Mesenchymal stem cell (in vitro differentiated cells and primary cell): ENCODE measurements at places on chromosomes 3 and 15.

DNA sequence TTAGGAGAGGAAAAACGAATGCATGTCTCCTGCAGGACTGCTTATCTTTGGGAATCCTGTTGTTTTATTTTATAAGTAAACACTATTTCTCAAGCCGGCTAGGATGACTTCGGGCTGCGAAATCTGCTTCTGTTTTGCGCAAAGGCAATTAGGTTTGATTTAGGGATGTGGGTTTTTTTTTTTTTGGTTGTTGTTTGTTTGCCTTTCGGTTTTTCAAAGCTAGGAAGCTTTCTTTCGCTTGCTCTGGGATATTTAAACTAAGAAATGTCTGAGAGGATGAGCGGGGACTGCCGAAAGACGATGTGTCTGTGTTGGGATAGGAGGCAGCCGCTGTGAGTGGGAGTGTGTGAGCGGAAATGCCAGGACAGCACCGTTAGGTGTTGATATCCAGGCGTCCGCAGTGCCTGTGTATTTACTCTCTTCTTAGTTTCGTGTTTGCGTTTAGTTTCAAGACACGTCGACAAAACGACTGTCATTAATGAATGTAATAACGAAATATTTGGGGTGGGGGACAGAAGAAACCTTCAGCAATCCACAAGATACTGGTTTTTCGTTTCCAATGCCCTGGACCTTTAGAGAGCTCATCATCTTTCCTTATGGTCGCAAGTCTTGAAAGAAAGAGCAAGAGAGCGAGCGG, 604 bp downstream of the ISL2 start:
- peak; percentile 67 for DNase-seq

DNA sequence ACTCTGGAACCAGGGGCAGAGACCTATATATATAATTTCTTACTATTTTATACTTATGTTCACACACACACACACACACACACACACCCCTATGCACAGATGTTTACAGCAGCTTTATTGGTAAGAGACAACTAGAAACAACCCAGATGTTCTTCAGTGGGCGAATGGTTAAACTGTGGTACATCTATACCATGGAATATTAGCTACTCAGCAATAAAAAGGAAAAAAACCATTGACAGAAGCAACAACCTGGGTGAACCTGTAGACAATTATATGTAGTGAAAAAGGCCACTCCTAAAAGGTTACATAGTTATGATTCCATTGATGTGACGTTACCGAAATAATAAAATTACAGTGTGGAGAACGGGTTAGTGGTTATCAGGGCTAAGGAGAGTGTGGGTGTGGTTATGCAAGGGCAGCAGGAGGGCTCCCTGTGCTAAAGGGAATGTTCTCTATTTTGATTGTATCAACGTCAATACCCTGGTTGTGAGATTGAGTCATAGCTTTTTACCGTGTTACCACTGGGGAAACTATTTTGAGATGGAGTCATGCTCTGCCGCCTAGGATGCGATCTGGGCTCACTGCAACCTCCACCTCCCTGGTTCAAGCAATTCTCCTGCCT, 85.5 kb downstream of the FLNB start:
- peak; percentile 63 for DNase-seq

GRCh38 chr3:172582712-172583111, 59.5 kb upstream of the TNFSF10 start:
- DNase-seq = no peak

DNA sequence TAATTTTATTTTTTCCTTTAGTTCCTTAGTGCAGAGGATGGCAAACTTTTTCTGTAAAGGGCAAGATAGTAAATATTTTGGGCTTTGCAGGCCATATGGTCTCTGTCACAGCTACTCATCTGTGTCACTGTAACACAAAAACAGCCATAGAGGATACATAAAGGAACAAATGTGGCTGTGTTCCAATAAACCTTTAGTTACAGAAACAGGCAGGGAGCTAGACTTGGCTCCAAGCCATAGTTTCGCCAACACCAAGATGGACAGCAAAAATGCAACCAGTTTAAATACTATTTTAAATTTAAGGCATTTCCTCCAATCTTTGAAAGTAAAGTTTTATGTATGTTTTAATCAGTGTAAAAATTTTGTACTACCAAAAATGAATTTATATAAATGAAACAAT, 753.4 kb downstream of the FHIT start:
- DNase-seq = no peak

DNA sequence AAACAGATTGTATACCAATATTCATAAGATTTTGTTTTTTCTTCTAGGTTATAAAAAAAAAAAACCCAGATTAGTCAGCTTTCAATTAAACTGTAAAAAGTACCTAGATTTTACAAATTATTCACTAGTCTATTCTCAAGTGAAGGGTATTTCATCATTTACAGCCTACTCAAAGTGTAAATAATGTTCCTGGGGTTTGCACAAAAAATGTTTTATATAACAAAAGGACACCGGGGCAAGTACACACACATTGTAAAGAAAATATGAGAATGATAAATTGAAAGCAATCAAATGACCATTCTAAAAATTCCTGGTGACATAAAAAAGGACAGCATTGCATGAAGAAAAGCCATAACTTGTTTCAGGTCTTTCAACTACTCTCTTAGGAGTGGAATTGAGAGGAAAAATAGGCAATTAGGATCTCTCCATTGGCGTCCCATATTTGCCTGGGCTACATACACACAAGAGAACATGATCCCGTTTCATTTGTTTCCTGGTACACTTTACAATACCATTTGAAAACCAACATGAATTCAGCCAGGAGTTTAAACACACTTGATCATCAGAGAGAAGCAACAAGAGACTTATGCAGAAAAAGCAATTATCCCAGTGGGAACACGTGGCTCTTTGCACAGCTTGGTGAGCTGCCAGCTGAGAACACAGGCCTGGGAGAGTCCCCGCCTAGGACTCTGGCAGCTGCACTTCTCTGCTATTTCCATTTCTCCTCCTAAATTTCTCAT, 1039.2 kb downstream of the ROBO1 start:
- DNase-seq = peak; percentile 33

DNA sequence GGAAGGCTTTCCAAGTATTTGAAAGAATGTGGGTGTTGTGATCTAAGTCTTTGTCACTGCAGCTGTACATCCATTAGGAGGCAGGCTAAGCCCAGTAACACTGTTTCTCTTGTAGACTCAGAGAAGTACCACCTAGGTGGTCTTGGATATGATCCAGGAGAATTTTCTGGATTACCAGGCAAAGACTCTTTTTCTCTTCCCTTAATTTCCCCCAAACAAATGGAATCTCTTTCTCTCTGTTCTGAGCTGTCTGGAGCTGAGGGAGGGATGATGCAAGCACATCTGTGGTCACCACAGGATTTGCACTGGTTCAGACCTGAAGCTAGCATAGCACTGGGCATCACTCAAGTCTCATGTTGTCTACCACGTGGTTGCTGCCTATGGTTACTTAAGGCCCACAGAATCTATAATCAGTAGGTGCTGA, 227.6 kb downstream of the NECTIN3 start:
- DNase-seq = no peak

DNA sequence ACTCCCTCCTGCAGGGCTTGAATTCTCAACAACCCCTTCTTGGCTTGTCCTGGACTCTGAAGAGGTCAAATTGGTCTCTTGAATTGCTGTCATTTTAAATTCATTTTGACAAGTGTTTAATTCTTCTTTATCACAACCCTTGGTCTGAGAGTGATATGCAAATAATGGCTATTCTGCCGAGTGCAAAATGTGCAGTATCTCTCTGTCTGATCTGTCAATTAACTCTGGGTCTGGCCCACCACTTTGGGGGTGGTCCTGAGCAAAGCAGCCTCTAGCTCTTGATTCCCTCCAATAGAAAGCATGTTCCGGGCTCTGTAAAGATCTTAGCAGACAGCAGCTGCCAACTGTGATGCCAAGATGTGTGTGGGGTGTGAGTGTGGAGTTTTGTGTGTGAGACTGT, 2.2 kb upstream of the IGDCC3 start:
- no peak for DNase-seq

DNA sequence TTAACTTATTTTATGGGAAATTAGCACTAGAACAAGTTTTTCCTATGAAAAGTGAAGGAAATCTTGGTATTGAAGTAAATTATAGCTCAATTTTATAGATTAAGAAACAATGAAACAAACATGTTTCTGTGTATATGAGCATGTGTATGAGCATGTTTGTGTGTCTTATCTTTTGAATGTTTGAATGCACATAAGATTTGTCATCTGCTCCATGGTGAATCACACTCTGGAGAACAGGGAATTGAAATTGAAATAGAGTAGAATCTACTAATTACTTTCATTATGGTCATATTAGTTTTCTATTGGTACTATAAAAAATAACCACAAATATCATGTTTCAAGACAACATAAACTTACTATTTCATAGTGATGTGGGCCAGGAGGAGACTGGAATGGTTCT, 646.6 kb downstream of the OTOL1 start:
- DNase-seq = no peak

- no peak for DNase-seq
Observed at GRCh38 chr3:58772462-58772861, 105.9 kb upstream of the FAM3D start.

DNA sequence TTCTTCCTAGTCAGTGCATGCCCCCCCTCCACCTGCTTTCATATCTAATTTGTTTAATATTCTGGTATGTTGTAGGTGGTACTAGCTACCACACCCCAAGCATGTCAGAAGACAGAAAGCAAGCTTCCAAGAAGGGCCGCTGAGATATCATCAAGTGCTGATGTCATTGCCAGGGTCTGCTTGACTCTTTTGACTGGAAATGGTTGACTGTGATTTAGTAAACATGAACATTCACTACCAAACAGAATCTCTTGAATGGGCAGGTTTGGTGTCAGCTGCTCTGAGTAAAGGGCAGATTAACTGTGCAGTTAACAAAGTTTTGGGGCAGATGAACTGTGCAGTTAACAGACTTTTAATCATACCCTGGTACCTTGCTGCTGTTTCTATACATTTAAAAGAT, 244.2 kb upstream of the SATB1 start:
- no peak for DNase-seq
